Amniotic epithelial cell (primary cell): ENCODE measurements at places on chromosomes 1 and 21.

DNA sequence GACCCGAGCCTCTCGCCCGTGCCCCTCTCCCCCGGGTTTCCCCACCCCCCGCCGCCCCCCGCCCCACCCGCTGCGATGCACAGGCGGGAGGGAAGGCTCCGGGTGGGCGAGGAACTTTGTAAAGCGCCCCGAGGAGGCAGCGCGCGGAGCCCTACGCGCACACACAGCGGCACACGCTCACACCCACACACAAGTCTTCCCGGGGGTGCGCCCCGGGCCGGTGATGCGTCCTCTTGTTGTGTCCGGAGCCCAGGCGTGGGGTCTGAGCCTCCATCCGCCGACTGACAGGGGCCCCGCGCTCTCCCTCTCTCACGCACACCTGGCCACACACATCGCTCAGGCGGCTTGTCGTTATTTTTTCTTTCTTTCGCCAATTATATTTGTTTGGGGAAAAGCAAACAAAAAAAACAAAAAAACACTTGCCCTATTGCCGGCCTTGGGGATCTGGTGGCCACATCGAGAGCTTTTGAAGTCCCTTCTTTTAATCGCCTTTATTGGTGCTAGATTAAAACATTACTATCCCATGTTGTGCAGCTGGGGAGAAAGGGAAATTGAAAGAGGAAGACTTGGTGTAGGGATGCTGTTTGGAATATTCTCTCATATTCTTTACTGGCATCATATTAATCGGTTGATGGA is 770 bp downstream of the NTNG1 start:
- peak; percentile 1 for DNase-seq

DNA sequence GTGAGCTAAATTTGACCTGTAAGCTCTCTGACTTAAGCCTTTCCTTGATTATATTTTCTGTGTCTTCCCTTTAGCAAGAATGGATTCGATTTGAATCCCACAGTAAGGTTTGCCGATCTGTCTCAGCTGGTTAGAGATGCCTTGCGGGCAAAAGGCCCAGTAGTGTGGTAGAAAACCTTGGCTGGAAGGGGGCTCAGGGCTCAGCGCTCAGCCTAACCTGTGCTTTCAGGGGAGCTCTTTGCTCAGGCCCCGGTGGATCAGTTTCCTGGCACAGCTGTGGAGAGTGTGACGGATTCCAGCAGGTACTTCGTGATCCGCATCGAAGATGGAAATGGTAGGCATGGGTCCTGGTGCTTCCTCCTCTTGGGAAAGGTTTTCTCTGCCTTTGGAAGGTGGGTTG is 7.1 kb downstream of the NECAP2 start:
- no peak for DNase-seq

GRCh38 chr1:229842302-229843255 is 216.5 kb downstream of the URB2 start:
- DNase-seq = peak; percentile 61

GRCh38 chr21:42584296-42584641 is 69.2 kb upstream of the PDE9A start:
- no peak for DNase-seq

- DNase-seq = peak; percentile 74
Measured at GRCh38 chr1:178847396-178847849, 23.5 kb downstream of the ANGPTL1 start.

DNA sequence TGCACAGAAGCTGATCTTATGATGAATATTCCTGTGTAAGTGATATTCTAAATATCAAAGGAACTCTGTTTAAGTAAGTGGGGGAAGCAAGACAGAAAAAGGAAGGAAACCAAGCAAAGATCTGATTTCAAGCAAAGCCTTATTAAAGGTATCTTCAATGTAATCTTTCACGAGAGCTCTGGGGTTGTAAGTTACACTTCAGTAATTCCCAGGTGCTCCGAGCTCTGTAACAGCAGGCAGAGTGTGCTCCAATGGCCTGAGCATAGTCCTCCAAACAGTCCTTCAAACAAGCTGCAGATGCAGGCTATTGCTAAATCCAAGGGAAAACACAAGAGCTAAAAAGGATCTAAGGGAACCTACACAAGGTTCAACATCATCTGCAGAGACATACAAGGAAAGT is 949.7 kb upstream of the TMPRSS15 start:
- no peak for DNase-seq

DNA sequence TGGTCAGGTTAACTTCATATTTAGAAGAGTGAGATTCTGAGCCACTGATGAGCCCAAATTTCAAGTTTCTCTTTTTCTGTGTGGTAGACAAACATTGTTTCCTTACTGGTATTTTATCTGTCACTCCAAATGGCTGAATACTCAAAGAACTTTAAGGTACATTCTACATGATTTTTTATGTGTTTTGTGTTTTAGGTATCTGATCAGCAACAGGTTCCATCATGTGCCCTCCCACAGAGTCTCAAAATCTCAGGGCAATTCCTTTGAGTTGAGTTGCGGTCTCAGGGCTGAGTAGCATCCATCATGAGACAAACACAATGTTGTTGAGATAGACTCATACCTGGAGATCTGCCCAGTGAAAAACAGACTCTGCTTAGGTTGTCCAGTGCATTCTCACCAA is 14.7 kb upstream of the CEP350 start:
- DNase-seq = peak; percentile 35

DNA sequence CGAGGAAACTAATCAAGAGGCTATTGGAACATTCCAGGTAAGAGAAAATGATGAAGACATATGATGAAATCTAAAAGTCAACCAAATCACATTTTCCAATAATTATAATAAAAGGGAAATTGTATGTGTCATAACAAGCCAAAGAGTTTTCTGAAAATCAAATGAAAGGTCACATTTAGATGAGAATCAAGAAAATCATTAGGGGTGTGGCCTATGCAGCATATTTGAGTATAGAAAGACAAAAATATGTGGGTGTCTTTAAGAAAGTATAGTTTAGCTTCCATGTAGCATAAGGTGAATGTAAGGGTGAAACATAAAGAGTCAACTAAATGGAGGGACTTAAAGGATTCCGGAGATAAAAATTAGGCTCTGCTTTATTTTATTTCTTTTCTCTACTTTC is 9.2 kb upstream of the RNPC3 start:
- no peak for DNase-seq

- DNase-seq = no peak
Measured at GRCh38 chr1:181208967-181209366, 120.5 kb downstream of the IER5 start.

GRCh38 chr1:61224609-61225008 is 142.2 kb downstream of the NFIA start:
- DNase-seq = no peak

DNA sequence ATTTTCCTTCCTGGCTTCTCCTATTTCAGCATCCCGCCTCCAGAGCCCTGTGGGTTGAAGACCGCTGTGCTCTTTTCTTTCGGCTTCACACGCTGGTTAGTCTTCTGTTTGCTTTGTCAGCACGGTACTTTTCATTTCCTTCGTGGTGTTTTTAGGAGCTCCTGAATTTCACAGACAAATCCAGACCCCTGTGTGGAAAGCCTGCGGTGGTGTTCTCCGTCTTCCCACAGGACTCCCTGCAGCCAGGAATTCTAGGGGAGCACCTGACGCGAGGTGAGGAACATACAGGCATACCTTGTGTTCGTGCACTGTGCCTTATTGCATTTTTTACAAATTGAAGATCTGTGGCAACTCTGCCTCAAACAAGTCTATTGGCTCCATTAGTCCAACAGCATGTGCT is 210.2 kb upstream of the MAP1LC3C start:
- DNase-seq = no peak

DNA sequence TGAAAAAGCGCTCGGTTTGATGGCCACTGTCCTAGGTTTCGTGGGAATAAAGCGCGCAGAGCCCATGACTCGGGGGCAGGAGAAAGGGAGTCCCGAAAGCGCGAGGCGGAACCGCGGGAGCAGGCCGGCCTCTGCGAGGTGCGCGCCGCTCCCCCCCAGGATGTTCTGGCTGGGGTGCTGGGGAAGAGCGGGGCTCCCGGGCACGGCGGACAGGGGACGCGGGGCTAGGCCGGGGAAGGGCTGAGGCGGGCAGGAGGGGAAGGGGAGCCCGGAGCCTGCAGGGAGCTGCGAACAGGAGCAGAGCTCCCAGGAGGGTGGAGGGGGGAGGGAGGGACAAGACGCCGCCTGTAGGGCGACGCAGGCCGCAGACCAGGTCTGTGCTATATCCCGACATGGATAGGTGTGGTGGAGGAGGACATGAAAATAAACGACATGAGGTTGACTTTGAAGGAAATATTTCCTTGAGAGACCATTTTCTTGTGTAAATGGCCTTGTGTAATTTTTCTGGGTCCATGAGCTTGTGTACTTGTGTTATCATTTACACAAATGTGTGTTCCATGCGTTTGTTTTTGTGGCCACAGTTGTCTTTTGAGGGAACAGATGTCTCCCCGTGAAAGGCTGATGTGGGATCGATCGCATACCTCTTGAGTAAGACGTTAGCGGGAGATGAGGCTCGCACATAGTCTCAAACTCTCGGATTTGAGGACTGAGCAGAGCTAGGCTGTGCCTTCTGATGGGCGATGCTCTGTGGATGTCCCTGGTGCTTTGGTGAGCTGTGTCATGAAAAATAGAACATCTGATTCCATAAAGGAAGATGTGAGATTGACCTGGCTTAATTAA is 1.3 kb downstream of the PCNT start:
- DNase-seq = peak; percentile 37

DNA sequence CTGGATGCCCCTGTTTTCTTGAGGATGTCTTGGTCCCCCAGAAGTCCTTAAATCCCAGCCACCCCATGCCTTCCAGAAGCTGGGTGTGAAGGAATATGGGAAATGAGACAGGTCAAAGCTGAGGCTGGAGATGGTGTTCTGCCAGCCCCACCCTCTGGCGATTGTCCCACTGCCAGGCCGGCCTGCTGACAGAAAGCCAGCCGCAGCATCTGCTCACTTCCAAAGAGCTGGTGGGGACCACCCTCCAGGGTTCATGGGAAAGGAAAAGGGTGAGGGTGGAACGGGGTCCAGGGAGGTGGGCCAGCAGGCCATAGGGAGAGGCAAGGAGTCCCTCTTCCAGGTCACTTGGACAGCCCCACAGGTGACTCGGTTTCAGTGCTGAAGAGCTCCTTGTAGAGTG is 1.9 kb upstream of the LINGO4 start:
- DNase-seq = no peak

- DNase-seq = no peak
Measured at GRCh38 chr1:157893686-157894085, 52.1 kb upstream of the CD5L start.

DNA sequence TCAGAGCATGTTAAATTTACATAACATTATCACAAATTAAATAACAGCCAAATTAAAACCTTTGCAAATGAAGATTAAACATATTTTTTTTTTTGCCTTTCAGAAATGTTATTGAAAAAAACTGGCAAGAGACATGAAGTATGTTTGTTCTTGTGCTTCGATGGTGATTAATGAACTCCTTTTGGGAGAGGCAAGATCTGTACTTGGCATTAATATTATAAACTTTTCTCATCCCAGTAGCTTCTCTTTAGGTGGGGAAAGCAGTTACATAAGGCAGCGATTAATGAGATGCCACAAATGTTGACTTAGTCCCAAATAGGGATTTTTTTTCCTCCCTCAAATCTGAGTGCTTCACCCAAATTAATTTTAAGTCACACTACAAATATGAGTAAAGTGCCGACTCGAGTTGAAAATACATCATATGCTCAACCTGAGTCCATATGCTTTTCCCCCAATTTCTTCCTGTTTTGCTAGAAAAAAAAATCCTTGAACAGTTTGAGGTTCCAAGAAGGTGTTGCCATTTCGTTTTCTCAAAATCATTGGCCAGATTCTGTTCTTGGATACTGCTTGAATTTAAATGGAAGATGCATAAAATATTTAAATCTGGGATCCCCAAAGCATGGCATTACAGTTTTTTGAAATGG is 294.5 kb downstream of the VAV3 start:
- DNase-seq = no peak

DNA sequence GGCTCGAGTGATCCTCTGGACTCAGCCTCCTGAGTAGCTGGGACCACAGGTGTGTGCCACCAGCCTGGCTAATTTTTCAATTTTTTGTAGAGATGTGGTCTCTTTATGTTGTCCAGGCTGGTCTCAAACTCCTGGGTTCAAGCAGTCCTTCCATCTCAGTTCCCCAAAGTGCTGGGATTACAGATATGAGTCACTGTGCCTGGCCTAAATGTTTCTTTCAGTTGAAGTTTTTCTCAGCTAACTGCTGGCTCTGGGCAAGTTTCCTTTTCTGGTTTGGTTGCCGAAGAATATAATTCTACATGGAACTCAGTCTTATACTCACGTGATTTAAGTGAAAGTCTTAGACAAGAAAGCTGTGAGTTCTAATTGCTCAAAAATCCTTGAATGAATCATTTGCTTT is 57.0 kb downstream of the SASS6 start:
- peak; percentile 13 for DNase-seq

- no peak for DNase-seq
Measured at GRCh38 chr1:232797856-232798510, 7.2 kb upstream of the MAP10 start.

DNA sequence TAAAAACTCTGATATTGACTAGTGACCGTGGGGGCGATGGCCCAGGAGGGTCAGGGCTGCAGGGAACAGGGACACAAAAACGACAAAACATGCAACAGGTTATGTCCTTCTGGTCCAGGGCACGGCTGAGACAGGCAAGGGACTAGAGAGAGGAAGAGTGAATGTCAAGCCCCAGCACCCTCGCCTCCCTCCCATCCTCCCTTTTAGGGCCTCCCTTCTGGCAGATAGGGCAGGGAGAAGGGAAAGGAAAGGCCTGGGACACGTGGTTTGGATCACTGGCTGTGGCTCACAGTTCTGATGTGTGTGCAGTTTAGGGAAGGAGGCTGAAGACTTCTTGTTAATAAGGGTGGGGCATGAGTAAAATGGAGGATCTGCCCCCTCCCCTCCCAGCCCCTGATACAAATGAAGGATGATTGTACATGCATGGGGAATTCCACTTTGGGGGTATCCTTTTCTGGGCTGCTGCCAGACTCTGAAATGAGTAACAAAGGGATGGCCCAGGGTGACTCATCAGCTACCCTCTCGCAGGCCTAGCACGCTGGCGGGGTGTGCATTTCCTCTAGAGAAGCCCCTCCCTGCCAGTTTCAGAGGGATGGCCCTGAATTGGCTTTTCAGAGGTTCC is 14.2 kb downstream of the CAPN2 start:
- peak; percentile 89 for DNase-seq

- DNase-seq = peak; percentile 93
Measured at GRCh38 chr21:46038871-46039397, 57.4 kb downstream of the COL6A1 start.

- peak; percentile 31 for DNase-seq
Measured at GRCh38 chr1:76501136-76501535, 366.1 kb upstream of the ST6GALNAC5 start.

GRCh38 chr1:22387919-22388580 is 63.6 kb upstream of the ZBTB40 start:
- DNase-seq = no peak
